ENCODE measurements at places on chromosomes 6 and 20. TPM values are rescaled to one million over a fixed set of nuclear protein-coding genes. Genes with fewer than 3 reads are reported as not detected.

GRCh38 chr6:35507221-35507620 lies 5.5 kb downstream of the TULP1 start:
- H3K36me3 ChIP-seq = no peaks in the 10 kb centered on the region
- peaks cover 42% of the 10 kb centered on the region for H3K27me3 ChIP-seq
- no peak overlapping the region for H3K27ac ChIP-seq
- peaks cover 11% of the 10 kb centered on the region for H3K4me1 ChIP-seq
- no peak overlapping the region for H3K4me3 ChIP-seq

GRCh38 chr6:21026576-21027273 lies 492.5 kb downstream of the CDKAL1 start:
- no peak overlapping the region for H3K4me3 ChIP-seq
- DNase-seq = no peak
- no peaks in the 10 kb centered on the region for H3K4me1 ChIP-seq
- H3K27me3 ChIP-seq = no peaks in the 10 kb centered on the region

- no peak overlapping the region for H3K4me3 ChIP-seq
- DNase-seq = no peak
- no peaks in the 10 kb centered on the region for H3K27me3 ChIP-seq
- H3K36me3 ChIP-seq = no peaks in the 10 kb centered on the region
Observed at GRCh38 chr6:12548526-12548925, 168.0 kb upstream of the PHACTR1 start.

- DNase-seq = no peak
- no peaks in the 10 kb centered on the region for H3K36me3 ChIP-seq
- no peaks in the 10 kb centered on the region for H3K27me3 ChIP-seq
- no peak overlapping the region for H3K4me3 ChIP-seq
- H3K4me1 ChIP-seq = no peaks in the 10 kb centered on the region
Observed at GRCh38 chr6:132526461-132526860, 11.6 kb upstream of the TAAR9 start.

- no peaks in the 10 kb centered on the region for H3K27me3 ChIP-seq
- DNase-seq = no peak
- no peaks in the 10 kb centered on the region for H3K4me1 ChIP-seq
- H3K27ac ChIP-seq = no peak overlapping the region
- H3K36me3 ChIP-seq = no peaks in the 10 kb centered on the region
Observed at GRCh38 chr20:48632825-48633619, 194.8 kb downstream of the PREX1 start.

GRCh38 chr6:107987805-107988204 lies 29.8 kb upstream of the SEC63 start:
- H3K27me3 ChIP-seq = no peaks in the 10 kb centered on the region
- no peak overlapping the region for H3K27ac ChIP-seq
- no peak overlapping the region for H3K4me3 ChIP-seq
- no peaks in the 10 kb centered on the region for H3K36me3 ChIP-seq
- H3K4me1 ChIP-seq = peaks cover 5% of the 10 kb centered on the region
- no peak for DNase-seq

- no peaks in the 10 kb centered on the region for H3K36me3 ChIP-seq
- DNase-seq = no peak
- no peaks in the 10 kb centered on the region for H3K4me1 ChIP-seq
- H3K27ac ChIP-seq = no peak overlapping the region
- H3K27me3 ChIP-seq = no peaks in the 10 kb centered on the region
Observed at GRCh38 chr6:1136827-1137226, 175.1 kb upstream of the FOXQ1 start.

DNA sequence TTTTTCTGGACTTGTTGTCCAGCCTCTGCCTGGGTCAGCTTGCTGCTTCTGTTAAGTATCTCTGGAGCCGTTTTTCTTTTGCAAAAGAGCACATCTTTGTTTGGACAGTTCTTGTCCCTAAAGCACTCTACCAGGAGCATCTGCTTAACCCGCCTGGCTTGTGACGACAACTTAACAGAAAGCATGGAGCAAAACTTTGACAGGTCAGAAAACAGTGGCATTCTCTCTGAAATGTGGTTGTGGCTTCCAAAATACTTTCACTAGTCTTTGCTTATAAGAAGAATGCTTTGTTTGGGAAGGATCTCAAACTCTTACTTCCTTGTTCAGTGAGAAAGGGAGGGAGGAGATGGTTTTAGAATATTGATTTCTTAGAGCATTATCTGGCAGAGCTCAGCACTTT lies 47.6 kb downstream of the CD109 start:
- H3K36me3 ChIP-seq = no peaks in the 10 kb centered on the region
- no peaks in the 10 kb centered on the region for H3K27me3 ChIP-seq
- H3K27ac ChIP-seq = no peak overlapping the region
- DNase-seq = no peak
- no peaks in the 10 kb centered on the region for H3K4me1 ChIP-seq
- no peak overlapping the region for H3K4me3 ChIP-seq

DNA sequence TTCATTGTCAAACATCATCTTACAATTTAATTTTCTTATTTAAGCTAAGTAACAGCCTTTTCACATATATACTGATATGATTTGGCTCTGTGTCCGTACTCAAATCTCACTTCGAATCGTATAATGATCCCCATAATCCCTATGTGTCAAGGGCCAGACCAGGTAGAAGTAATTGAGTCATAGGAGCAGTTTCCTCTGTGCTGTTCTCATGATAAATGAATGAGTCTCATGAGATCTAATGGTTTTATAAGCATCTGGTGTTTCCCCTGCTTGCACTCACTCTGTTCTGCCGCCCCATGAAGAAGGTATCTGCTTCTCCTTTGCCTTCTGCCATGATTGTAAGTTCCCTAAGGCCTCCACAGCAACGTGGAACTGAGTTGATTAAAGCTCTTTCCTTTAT lies 25.1 kb upstream of the CMTR1 start:
- H3K27me3 ChIP-seq = no peaks in the 10 kb centered on the region
- no peaks in the 10 kb centered on the region for H3K4me1 ChIP-seq
- H3K4me3 ChIP-seq = no peak overlapping the region

GRCh38 chr6:129253727-129254126 lies 370.8 kb downstream of the LAMA2 start:
- H3K4me3 ChIP-seq = no peak overlapping the region
- no peak overlapping the region for H3K27ac ChIP-seq

DNA sequence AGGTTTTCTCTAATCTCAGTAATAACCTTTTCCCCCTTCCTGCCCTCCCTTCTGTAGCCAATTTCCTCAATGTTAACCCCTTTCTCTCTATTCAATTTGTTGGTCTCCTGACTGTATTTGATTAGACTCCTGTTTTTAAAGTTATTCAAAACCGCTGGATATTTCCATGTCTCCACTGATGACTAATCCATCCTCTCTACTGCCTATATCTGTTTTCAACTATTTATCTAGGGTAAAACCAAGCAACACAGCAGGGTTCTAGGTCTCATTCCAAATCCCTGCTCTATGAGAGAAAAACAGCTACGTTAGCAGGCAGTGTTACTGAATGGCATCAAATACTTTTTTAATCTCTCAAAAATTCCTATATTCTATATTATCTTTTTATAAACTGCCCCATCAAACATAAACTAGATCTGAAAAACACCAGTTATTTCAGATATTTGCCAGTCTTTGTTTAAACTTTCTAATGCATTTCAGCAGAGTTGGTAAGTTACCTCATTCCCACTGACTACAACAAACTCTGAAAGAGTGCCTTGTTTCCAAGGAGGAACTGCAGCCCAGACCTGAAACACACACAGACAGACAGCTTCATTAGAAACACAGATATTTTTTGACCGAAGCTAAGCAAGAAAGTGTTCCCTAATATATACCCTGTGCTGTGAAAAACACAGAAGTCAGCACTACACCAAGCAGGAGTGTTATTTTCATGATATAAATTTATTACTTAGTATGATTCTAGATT lies 8.2 kb downstream of the RTN4IP1 start:
- H3K4me3 ChIP-seq = no peak overlapping the region
- H3K27me3 ChIP-seq = no peaks in the 10 kb centered on the region
- DNase-seq = no peak
- no peaks in the 10 kb centered on the region for H3K4me1 ChIP-seq

- H3K4me3 ChIP-seq = no peak overlapping the region
- H3K27ac ChIP-seq = no peak overlapping the region
- no peaks in the 10 kb centered on the region for H3K27me3 ChIP-seq
- peaks cover 10% of the 10 kb centered on the region for H3K36me3 ChIP-seq
Observed at GRCh38 chr20:62390317-62391164, 3.6 kb downstream of the RPS21 start.

DNA sequence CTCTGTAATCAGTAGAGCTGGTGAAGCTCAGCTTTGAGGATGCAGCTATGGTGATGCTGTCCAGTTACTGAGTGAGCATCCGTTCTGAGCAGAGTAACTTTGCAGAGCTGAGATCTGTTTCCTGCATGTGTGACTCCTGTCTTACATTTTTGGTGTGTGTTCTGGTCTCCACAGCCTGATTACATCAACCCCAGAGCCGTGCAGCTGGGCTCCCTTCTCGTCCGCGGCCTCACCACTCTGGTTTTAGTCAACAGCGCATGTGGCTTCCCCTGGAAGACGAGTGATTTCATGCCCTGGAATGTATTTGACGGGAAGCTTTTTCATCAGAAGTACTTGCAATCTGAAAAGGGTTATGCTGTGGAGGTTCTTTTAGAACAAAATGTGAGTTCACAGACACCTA lies 81.6 kb downstream of the FAM120B start:
- no peaks in the 10 kb centered on the region for H3K36me3 ChIP-seq
- H3K4me3 ChIP-seq = no peak overlapping the region
- H3K27ac ChIP-seq = no peak overlapping the region
- H3K4me1 ChIP-seq = no peaks in the 10 kb centered on the region
- no peaks in the 10 kb centered on the region for H3K27me3 ChIP-seq

GRCh38 chr6:13289789-13290318 lies 38.5 kb downstream of the TBC1D7 start:
- no peaks in the 10 kb centered on the region for H3K27me3 ChIP-seq
- peaks cover 8% of the 10 kb centered on the region for H3K4me1 ChIP-seq
- peaks cover 7% of the 10 kb centered on the region for H3K36me3 ChIP-seq
- H3K4me3 ChIP-seq = no peak overlapping the region
- H3K27ac ChIP-seq = peak overlapping the region; percentile 44
- DNase-seq = peak; percentile 90

DNA sequence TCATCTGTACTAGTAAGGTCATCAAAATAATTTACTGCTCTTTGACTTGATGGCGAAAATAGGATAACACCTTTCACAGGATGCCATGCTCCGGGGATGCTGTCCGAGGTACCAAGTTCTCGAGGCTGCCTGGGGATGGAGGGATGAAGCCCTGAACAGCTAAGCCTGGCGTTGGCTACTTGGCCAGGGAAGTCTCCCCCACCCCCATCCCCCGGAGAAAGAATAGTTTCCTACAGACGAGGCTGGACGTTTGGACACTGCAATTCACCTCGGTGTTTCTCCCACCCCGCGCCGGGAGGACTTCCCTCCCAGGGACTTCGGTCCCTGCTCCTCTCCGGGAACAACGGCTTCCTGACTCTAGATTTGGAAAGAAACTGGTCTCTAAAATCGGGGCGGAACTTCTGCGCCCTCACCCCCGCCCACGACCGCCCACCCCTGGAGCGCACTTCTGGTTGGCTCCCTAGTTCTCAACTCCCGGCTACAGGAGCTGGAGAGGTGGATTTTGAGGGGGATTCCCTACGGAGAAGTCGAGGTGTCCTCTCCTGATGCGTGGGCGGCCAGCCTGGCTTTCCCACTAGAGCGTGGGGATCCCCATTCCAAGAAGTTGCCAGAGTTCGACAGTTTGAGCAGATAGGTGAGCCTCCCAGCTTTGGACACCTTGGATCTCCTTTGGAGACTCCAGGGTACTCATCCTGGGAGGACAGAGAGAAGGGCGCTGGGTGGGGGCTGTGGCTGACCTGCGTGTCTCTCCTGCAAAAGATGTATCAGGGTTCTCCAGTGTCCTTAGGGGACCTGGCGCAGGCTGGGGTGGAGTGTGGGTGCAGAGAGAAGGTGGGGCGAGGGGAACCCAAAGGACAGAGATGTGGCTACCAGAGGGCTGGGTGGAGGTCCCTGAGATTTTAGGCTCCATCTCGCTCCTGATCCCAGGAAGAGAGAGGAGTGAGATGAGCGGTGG lies 1.1 kb downstream of the PCSK2 start:
- no peak overlapping the region for H3K4me3 ChIP-seq
- peaks cover 49% of the 10 kb centered on the region for H3K27me3 ChIP-seq
- H3K4me1 ChIP-seq = no peaks in the 10 kb centered on the region
- no peak for DNase-seq
- no peak overlapping the region for H3K27ac ChIP-seq

- peaks cover 8% of the 10 kb centered on the region for H3K4me1 ChIP-seq
- peak overlapping the region; percentile 29 for H3K27ac ChIP-seq
Observed at GRCh38 chr6:57089265-57089664, 723 bp upstream of the ZNF451 start.

DNA sequence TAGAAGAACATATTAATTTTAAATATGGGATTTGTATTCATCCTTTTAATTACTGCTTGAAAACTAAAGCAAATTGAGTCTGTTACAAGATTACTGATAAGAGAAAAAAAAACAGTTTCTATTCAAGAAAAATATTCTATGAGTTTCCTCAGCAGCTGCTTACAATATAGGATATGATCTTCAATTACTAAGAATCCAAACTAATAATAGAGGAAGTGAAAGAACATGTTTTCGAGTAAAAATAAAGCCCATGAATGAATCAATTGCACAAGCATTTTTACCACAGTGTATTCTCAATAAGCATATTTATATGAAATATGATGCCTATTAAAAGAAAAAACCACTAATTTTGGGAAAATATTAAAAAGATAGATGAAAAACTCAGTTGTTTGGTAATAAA lies 63.4 kb downstream of the AHI1 start:
- no peak overlapping the region for H3K27ac ChIP-seq
- DNase-seq = no peak
- no peaks in the 10 kb centered on the region for H3K27me3 ChIP-seq
- no peaks in the 10 kb centered on the region for H3K4me1 ChIP-seq
- H3K36me3 ChIP-seq = no peaks in the 10 kb centered on the region

GRCh38 chr20:36848078-36848660 lies 27.8 kb upstream of the TLDC2 start:
- H3K36me3 ChIP-seq = no peaks in the 10 kb centered on the region
- no peak for DNase-seq
- H3K4me1 ChIP-seq = no peaks in the 10 kb centered on the region
- H3K27me3 ChIP-seq = no peaks in the 10 kb centered on the region
- H3K4me3 ChIP-seq = no peak overlapping the region

TOX2 gene
- polyA plus RNA-seq = not detected

DNPH1 gene
- polyA plus RNA-seq = 313 TPM

KHDC3L gene
- not detected for polyA plus RNA-seq

SLC25A27 gene
- 3.7 TPM for polyA plus RNA-seq

TRIM40 gene
- 19.5 TPM for polyA plus RNA-seq

LY6G6D gene
- not detected for polyA plus RNA-seq

ABHD16B gene
- polyA plus RNA-seq = 0.67 TPM

GJA10 gene
- not detected for polyA plus RNA-seq

RREB1 gene
- polyA plus RNA-seq = 38.3 TPM

MRAP2 gene
- polyA plus RNA-seq = 6.9 TPM

BFSP1 gene
- 0.49 TPM for polyA plus RNA-seq

FILIP1 gene
- polyA plus RNA-seq = not detected

Measured in small intestine (tissue), 16 donors.